ENCODE measurements at places on chromosomes 5 and 9.

DNA sequence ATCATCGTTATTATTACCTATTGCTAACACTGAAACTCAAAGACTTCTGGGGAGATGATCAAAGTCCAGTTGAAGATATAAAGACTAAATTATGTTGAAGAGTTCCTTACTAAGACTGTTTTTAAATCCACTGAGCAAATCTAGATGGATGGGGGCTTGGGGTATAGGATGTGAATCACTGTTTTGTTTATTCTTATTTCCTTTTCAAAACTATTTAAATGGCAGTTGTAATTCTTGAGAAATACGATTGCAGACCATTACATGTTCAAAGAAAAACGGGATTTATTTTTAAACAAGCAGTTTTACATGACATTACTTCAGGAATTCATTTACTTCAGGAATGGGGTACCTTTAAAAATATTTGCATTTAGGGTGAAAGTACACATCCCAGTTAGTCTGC is 4.3 kb downstream of the RASGRF2 start:
- no peak for ATAC-seq

DNA sequence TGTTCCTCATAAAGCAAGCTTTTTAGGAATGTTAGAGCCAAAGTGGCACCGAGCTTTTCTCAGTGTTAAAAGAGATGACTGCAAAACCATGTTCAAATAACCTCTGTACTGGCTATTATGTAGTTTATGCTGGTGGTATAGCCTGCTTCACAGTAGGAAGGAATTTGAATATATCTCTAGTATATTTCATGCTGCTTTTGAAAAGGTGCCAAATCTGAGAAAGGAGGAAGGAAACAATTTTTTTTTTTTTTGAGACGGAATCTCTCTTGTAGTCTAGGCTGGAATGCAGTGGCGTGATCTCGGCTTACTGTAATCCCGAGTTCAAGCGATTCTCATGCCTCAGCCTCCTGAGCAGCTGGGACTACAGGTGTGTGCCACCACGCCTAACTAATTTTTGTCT is 13.5 kb downstream of the CREBRF start:
- ATAC-seq = no peak

DNA sequence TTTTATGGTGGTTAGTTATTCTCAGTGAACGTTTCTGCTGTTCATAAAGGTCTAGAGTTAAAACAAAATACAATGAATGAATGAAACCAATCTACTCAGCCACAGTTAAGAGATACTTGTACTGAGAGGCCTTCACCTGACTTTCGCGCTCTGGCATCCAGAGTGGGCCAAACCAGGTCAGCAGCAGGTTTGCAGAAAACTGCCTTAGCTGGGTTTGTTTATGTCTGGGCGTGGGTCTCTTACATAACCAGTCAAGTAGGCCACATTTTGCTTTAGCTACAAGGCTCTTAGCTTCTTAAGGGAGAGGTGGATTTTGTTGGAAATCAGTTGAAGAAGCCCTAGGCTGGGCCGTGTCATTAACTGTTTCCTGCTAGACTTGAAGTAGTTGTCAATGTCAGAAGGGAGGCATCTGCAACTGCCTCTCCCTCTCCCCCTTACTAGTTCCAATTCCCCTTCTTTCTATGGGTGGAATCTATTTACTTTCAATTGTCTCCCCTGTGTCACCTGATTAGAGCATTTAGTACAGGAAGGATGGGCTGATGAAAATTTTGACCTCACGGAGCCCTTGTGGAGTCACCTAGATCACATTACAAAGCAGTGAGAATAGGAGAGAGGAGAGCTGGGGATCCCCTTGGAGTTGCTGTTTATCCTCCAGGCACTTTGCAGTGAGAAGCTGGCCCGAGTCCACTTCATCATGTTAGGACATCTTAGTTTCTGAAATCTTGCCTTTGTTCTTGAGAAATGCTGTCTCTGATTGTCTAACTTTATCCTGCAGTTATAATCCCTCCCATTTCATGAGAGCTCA is 200.5 kb downstream of the ARHGEF28 start:
- no peak for ATAC-seq

- peak; percentile 73 for ATAC-seq
These were observed 45.8 kb downstream of the KIAA1958 start for GRCh38 chr9:112532427-112532826.

GRCh38 chr5:43685252-43685950 is 82.4 kb downstream of the NNT start:
- ATAC-seq = no peak

GRCh38 chr5:75716715-75717081 is 539 bp downstream of the POC5 start:
- ATAC-seq = no peak

DNA sequence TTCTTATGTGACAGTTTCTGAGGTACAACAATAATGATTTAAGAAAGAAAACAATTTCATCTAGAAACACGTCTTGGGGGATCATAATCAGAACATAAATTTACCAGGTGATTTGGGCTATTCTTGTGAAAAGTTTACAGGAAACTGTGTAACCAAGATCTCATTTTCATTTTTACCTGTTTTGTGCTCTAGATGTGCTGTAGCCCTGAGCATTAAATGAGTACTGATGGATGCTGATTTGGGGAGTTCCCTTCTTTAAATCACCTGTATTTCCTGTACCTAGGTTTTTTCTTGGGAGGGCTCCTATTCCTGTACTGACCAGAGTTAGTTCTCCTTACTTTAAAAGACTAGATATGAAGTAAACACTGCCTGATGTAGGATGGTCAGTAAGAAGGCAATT is 12.7 kb downstream of the MATR3 start:
- ATAC-seq = no peak

DNA sequence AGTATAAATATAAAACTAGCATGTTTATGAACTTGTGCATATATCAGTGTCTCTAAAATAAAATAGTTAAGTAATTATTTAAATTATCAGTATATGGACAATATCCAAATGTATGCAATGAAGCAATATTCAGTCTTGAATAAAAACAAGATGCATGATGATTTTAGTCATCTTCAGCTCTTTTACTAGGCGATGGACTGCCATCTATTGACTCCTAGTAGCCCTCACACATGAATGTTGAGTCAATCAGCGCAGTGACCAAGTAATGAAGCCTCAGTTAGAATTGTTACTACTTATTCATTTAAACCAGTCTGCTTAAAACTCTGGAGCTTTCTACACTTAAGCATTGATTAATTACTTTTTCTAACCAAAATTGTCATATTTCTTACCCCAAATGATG is 92.9 kb upstream of the GRHPR start:
- ATAC-seq = no peak

DNA sequence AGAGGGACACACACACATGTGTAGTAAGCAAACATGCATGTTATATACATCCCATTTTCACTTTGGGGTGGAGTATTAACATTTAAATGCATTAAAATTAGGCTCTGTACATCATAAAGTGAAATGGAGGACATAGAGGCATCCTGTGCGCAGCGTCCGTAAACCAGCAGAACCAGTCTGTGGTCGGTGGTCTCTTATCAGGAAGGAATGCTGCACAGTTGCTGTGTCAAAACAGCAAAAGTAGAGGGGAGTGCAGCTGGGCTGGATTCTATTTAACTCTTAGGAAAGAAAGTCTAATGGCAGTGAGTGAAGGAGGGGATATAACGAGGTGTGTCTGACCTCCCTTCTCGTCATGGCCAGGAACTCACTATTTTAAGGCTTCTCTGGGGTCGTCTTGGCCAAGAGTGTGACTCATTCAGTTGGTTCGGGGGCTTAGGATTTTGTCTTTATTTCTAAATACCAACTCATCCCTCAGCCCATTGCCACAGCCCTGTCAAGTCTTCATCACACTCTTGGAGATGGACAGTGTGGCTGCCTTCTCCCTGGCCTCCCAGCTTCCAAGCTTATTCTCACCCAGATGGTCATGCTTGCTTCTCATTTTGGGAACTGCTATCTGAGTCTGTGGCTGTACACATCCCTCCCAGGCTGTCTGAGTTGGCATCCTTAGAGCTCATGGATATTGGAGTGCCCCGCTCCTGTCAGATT is 20.1 kb upstream of the CXCL14 start:
- no peak for ATAC-seq
